ENCODE measurements at places on chromosomes 12 and 14. TPM values are rescaled to one million over a fixed set of nuclear protein-coding genes. Genes with fewer than 3 reads are reported as not detected.
A peak's percentile ranks its signal among the peaks of the same experiment; 100 is the strongest.

ANAPC5 gene
- total RNA-seq = 116 TPM

DNA sequence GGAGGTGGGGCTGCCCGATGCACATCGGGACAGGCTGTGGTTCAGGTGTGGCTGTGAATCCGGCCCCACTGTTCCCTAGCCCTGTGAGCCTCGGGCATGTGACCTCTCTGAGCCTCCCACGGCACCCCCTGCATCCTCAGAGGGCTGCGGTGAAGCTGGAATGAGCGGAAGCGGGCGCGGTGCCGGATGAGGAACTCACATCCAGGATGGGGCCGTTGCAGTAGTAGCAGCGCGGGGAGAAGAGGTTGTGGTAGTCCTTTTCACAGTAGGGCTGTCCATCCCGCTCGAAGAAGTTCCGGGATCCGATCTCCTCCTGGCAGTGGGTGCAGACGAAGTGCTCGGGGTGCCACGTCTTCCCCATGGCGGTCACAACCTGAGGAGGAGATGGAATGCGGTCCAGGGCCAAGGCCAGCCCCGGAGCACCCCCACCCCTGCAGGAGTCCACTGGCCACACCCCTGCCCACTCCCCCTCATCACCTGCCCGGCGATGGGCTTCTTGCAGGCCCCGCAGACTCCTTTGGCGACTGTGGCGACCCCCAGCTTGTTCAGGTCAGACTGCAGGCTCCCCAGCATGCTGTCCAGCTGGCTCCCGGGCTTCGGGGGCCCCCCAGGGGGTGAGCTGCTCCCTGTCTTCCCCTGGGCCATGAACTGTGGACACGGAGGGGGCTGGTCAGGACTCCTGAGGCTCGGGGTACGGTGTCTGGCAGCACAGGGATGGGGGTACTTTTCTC is 13.9 kb upstream of the RPLP0 start:
- no peak for DNase-seq

GRCh38 chr14:78022059-78022458 is 148.1 kb upstream of the NRXN3 start:
- peak; percentile 89 for DNase-seq

- DNase-seq = no peak
Measured at GRCh38 chr12:19916974-19917373, 451.4 kb upstream of the PDE3A start.

GRCh38 chr14:61994589-61994988 is 232.4 kb downstream of the SNAPC1 start:
- DNase-seq = no peak

ABCC9 gene
- 0.02 TPM for total RNA-seq

DNA sequence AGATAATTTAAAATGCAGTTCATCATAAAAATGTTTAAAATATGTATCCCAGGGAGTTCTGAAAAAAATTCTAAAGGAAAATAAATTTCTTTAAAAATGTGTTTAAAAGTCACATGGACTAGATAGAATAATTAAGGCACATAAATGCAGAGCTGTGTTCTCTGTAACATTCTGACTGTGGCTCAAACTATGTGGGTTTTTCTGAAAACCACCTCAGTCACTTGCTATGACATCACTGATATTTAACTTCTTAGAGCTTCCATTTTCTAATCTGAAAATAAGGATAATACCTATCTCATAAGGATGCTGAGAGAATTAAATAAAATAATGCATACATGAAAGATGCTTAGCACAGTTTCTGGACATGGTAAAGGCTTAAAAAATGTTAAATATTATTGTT is 107.3 kb downstream of the SLC41A2 start:
- no peak for DNase-seq

ASPG gene
- total RNA-seq = 3.4 TPM

DNA sequence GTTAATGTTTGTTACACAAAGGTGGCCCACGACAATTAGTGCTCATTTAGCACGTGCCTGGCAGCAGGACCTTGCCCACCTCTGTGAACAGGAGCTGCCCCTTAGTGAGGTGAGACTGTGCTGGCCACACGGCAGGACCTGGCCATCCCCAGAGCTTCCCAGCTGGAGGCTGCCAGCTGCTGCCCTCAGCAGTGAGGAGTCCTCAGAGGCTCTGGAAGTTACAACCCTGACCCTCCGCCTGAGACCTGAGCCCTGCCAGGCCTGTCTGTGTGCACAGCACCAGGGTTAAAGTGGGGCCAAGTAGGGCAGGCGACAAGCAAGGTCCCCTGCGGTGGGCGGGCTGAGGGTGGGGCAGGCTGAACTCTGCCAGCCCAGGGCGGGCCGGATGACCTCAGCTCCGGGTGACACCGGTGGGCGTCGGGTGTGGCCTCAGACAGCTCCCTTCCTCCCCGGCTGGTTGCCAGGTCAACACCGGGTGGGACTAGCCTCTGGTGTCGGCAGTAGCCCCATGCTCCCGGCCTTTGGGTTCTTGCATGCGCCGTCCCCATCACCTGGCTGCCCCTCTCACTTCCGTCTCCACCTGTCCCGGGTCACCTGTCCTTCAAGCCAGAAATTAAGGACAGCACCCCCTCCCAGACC is 9.2 kb upstream of the LBHD2 start:
- no peak for DNase-seq

ZFHX2 gene
- 26.2 TPM for total RNA-seq

DNA sequence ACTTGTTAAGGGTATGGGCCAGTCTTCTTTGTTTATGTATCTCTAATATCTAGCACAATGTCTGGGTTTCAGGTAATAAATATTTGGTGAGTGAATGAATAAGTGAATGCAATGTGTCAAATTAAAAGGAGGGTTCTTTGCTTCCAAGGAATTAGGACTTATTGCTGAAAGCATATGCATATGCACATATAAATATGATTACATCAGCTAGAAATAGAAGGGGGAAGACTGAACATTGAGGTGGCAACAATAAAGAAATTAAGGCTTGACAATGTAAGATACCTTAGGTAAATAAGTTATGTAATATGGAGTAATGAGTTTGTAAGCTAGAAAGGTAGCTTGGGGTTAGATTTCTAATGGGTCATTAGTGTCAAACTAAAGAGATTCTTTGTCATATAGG is 37.7 kb downstream of the KCNMB4 start:
- DNase-seq = no peak

GRCh38 chr14:77302926-77303325 is 17.8 kb downstream of the POMT2 start:
- no peak for DNase-seq

GRCh38 chr12:105427883-105428282 is 97.4 kb downstream of the C12orf75 start:
- no peak for DNase-seq

DNA sequence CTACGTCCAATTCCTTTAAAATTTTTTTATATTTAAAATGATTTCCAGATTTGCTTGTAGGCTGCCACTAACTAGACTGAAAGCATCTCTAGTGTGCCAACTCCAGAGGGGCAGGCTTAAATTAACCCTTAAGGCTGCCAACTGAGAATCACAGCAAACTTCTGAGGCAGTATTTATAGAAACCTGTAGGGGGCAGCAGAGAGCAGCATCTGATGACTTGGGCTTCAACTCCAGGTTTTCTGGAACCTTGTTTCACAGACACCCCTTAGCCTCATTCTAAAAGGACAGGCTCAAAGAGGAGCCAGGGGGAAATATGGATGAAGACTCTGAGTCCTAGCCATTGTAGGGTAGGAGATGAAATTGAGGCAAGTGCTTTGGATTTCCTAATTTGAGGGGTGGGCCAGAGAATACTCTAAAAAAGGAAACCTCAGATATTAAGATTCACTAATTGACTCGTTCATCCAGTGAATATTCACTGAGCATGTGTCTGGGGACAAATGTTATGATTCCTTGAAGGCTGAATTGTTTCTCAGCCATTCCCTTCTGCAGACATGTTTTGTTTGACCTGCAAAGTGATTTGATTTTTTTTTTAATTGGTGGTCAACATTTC is 63.3 kb upstream of the HSPB8 start:
- DNase-seq = peak; percentile 69

DNA sequence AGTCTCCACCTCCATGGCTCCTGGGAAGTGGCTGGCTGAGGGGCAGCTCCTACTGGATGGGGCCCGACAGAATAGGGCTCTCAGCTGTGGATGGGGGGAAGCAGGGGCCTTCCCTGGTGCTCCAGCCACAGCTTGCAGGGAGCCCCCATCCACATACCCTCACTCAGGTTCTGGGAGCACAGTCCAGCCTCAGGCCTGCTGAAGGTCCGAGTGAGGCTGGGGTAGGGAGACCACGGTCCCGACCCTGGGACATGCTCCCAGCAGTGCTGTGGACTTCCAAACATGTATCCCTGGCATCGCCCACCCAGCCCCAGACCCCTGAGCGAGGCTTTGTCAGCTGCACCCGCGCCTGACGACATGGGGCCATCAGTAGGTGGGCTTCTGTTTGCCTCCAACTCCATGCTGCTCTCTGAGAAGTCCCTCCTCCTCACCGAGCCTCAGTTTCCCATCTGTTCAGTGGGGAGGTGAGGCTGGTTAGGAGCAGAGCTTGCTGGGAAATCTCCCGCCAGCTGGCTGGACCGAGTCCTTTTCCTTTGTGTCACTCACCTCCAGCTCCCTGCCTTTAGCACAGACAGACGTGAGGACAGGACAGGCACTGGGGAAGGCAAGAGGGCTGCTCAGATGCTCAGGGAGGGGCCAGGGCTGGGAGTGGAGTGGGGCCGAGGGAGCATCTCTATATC is 9.1 kb upstream of the ATG101 start:
- no peak for DNase-seq

DNA sequence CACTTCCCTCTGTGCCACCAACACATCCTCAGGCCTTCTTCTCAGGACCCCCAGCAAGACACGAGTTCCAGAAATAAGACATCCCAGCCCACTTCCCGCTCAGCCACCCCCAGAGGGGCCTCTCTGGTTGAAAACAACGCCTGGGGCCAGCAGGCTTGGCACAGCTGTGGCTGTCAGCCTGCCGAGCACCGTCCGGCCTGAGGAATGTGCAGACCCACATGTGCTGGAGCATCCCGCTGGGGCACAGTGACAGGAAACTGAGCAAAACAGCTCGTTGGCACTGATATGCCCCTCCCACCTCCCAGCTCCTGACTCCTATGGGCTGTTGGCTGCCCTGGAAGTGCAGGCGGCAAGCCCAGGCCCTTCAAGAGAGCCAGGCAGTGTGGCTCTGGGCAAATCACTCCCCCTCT is 1.4 kb downstream of the SYNE3 start:
- peak; percentile 29 for DNase-seq

GUCY2C gene
- total RNA-seq = 3.4 TPM

- no peak for DNase-seq
Measured at GRCh38 chr14:104422837-104423681, 156.5 kb upstream of the C14orf180 start.

- DNase-seq = no peak
Measured at GRCh38 chr14:24816011-24816928, 182.3 kb upstream of the GZMB start.

- no peak for DNase-seq
Measured at GRCh38 chr14:35229084-35229791, 62.9 kb upstream of the PSMA6 start.

GRCh38 chr12:83016218-83016835 is 329.6 kb downstream of the TMTC2 start:
- no peak for DNase-seq

DNA sequence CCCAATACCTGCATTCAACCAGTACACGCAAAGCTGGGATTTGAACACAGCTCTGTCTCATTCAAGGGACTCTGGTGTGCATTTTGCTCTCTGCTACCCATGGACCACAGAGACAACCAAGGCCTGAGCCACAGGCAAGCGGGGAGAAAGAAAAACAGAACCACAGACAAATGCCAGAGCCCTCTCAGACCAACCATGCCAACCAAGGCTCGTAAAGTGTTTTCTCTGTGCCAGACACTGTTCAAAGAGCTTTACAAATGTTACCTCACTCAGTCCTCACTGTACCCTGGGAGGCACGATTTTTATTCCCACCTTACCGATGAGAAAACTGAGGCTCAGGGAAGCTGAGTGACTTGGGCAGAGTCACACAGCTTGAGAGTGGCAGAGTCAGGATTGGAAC is 32.4 kb upstream of the EML1 start:
- DNase-seq = no peak

DNA sequence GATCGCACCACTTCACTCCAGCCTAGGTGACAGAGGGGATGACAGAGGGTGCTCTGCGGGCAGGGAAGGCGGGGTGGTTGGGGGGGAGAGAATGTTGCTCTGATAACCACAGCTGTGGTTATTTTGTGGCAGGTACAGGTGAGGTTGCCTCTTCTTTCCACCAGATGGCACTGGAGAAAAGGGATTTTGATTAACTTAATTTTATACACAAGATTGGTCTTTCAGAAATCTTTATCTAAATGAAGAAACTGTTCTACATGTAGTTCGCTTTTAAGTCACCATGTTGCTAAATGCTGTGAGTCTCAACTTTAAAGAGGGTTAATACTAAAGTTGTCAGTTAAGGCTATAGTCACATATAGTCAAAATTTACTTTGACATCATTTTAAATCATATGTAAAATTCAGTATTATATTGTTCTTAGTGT is 25.7 kb downstream of the FGF23 start:
- peak; percentile 26 for DNase-seq

GRCh38 chr12:121003650-121004049 is 12.6 kb downstream of the C12orf43 start:
- peak; percentile 73 for DNase-seq

LIN7A gene
- total RNA-seq = 8.6 TPM

RERG gene
- total RNA-seq = 0.21 TPM

ZDHHC22 gene
- 38.6 TPM for total RNA-seq

DNA sequence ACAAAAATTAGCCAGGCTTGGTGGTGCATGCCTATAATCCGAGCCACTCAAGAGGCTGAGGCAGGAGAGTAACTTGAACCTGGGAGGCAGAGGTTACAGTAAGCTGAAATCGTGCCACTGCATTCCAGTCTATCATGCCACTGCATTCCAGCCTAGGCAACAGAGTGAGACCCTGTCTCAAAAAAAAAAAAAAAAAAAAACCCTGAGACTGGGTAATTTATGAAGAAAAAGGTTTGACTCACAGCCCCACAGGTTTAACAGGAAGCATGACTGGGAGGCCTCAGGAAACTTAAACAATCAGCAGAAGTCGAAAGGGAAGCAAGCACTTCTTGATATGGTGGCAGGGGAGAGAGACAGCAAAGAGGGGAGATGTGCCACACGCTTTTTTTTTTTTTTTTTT is 123.2 kb downstream of the GXYLT1 start:
- no peak for DNase-seq

DNA sequence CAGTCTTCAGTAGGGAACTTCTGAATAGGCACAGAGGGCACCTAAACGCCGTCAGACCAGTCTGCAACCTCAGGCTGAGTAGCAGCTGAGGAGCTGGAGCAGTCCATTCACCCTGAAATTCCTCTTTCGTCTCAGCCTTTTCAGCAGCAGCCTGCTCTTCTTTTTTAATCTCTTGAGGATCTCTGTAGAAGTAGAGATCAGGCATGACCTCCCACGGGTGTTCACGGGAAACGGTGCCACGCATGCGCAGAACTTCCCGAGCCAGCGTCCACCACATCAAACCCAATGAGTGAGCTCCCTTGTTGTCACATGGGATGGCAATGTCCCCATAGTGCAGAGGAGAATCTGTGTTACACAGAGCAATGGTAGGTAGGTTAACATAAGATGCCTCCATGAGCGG is 11.1 kb upstream of the MARK3 start:
- DNase-seq = no peak

GRCh38 chr12:120579179-120579578 is 2.0 kb downstream of the POP5 start:
- DNase-seq = no peak

ACADS gene
- total RNA-seq = 11.6 TPM
